A673 (cell line): ENCODE measurements at places on chromosomes 2 and 18. TPM values are rescaled to one million over a fixed set of nuclear protein-coding genes. Genes with fewer than 3 reads are reported as not detected.

ITPRID2 gene
- total RNA-seq: 141 and 149 TPM in 2 replicates

KRTCAP3 gene
- total RNA-seq: 2.6 and 3.4 TPM in 2 replicates

KLHL41 gene
- total RNA-seq: 0.34 and 0.63 TPM in 2 replicates

DNA sequence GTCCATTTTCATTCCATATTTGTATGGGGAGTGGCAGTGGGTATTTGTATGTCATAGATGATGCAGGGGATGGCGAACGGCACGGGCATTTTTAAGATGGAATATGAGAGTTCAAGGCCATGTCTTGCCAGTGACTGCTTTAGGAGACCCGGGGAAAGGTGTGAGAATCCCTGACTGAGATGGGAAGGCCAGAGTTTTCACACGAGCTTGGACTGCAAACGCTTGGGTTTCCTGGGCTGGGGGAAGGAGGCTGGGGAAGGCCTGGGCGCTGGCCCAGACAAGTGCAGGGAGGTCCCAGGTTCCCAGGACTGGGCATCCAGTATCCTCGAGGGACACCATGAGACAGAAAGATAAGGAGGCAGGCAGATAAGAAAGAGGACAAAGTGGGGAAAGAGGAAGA lies 35.2 kb downstream of the CNGA3 start:
- DNase-seq: no peak

- DNase-seq: no peak
These were observed 140.5 kb upstream of the TNP1 start for GRCh38 chr2:217000406-217000805.
